Esophagus squamous epithelium (tissue), 5 donors: ENCODE measurements at places on chromosomes 12 and 14.

DNA sequence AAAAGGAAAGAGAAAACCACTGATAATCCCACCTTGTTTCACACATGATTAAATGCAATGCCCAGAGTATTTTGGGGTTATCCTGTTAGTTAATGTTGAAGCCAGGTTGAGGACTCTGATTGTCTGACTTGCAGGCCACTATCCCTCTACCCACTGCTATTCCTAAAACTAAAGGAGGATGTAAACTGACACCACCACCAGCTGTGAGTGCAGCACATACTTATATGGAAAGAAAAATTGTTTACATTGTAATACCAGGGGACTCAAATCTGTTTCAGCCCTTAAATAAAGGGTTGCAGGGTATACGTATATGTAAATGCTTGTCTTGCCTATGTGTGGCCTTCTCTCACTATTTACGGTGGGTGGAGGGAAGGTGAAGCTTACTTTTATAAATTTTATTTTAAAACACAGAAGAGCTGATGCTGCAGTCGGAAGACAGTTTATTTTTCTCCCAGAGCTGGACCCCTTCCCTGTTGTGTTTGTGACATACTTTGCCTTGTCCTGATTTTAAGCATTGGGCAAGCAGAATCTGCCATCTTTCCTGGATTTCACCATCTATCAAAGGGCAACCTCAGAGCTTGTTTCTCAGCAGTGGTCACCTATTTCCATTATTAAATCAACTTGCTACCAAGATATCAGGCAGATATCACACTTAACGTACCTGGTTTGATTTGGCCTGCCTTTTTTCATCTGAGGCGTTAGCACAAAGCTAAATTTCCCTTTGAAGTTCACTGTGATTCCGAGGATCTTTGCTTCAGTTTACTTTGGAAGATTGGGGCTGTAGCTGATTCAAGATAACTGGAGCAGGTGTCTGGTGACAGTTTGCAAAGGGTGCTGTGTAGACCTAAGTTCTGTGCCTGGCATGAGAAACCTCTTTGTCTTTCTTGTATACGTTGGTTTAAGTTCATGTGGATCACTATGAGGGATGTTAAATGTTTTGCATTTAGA is 25.2 kb downstream of the DAAM1 start:
- no peak for DNase-seq

DNA sequence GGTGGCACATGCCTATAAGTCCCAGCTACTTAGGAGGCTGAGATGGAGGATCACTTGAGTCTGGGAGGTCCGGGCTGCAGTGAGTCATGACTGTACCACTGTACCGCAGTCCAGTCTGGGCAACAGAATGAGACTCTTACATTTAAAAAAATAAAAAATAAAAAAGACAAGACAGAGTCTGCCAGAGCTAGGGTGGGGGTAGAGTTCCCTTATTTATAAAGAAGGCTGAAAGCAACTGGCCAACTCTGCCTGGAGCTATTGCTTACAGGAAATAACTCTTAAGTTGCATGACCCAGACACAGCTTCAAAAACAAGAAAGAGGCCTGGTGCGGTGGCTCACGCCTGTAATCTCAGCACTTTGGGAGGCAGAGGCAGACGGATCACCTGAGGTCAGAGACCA is 31.5 kb downstream of the NUMB start:
- no peak for DNase-seq

DNA sequence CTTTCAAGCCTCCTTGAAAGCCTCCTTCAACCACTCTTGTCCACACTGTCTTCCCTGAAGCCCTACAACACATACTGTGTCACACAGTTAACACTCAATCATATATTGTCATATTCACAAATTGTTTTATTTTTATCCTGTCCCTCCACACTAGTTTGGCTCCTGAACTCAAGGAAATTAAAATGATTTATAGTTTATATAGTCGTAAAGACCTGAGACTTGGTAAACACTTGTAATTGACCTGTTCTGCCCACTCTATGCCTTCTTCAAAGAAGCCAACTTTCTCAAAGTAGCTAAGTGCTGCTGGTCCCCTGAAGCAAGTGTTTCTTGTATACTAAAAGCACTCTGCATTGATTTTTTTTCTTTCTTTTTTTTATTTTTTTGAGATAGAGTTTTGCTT is 15.6 kb upstream of the NEK9 start:
- no peak for DNase-seq

DNA sequence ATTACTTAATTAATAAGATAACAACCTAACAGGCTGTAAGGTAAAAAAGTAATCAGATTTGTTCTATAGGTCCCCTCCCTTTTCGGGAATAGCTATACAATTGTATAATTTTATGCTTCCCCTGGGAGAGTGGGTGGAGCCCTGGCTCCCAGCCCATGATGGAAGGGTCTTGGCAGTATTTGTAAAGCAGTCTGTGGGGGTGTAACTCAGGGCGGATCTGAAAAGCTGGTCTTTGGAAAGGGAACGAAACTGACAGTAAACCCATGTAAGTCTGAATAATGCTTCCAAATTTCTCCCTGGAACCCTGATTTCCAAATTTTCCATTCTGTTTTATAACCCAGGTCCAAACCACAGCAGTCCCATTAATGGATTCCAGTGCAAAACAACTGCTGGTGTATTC is 110.4 kb downstream of the DAD1 start:
- DNase-seq, result no peak

GRCh38 chr12:4046495-4046840 is 173.3 kb upstream of the PARP11 start:
- no peak for DNase-seq

- DNase-seq, result no peak
These were observed 18.3 kb downstream of the NINJ2 start for GRCh38 chr12:644818-645552.

DNA sequence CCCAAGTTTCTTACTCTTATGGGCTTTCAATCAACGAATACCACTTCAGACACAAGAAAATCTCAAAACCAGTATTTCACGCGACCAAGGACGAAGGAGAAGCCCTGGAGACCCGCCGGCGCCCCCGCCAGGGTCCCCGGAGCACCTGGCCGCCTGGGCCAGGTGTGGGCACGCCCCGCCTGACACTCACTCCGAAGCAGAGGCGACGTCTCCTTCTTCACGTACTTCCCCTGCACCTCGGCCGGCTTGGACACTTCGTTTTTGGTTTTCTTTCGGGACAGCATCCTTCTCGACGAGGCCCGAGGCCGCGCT is 466 bp downstream of the SAV1 start:
- DNase-seq, result no peak

GRCh38 chr12:19799216-19799615 is 359.9 kb downstream of the AEBP2 start:
- no peak for DNase-seq

GRCh38 chr14:89719366-89720075 is 235.0 kb downstream of the EFCAB11 start:
- no peak for DNase-seq

GRCh38 chr12:67646775-67647174 is 1.8 kb upstream of the DYRK2 start:
- DNase-seq, result no peak

- DNase-seq, result no peak
These were observed 49.4 kb downstream of the GPATCH2L start for GRCh38 chr14:76201162-76201561.

DNA sequence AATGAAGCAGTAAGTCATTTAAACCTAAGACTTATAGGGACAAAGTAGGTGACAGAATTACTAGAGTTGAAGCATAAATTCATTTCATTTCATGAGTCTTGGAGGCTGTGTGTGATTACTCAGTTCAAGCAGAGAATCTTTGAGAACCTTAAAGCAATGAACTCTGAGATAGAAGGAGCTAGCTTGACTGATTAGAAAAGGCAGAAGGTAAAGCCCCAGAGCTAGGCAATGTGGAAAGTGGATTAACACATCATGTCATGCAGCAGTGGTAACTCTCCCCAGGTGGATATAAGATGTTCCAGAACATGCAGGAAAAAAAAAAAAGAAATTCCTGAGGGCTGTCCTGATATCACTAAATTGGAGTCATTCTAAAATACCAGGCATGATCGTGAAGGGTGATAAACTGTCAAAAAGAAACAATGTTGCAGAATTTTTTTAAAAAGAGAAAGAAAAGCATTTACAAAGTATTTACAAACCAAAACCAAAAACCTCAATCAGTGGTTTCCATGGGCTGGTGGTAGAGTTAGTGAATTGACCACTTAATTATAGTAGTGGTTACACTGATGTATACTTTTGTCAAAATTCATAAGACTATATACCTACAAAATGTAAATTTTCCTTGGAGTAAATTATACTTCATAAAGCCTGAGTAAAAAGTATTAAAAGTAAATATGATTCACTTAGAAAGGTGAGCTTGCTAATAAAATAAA is 12.7 kb upstream of the SLC16A7 start:
- DNase-seq, result no peak

DNA sequence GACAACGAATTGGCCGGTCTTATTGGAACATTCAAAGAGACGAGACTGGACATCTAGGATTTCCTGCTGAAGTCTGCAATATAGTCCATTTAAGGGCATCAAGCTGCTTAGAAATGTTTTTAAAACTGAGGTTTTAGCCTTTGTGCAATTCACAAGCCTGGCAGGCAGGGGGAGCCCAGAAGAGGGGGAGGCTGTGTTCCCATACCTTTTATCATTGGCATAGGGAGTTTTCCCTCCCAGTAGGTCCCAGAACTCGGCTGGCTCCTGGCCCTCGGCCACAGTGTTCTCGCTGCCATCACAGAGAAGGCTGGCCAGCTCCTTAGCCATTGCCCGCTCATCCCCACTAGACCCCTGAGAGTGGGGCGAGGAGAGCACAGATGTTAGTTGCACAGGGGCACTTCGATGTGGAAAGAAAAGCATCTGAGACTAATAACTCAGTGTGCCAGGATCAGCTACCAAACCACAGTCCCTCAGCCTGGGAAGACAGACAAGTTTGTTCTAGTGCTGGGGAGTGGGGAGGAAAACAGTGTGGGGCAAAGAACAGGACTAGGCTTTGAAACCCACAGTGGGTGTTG is 15.1 kb downstream of the AVIL start:
- no peak for DNase-seq

DNA sequence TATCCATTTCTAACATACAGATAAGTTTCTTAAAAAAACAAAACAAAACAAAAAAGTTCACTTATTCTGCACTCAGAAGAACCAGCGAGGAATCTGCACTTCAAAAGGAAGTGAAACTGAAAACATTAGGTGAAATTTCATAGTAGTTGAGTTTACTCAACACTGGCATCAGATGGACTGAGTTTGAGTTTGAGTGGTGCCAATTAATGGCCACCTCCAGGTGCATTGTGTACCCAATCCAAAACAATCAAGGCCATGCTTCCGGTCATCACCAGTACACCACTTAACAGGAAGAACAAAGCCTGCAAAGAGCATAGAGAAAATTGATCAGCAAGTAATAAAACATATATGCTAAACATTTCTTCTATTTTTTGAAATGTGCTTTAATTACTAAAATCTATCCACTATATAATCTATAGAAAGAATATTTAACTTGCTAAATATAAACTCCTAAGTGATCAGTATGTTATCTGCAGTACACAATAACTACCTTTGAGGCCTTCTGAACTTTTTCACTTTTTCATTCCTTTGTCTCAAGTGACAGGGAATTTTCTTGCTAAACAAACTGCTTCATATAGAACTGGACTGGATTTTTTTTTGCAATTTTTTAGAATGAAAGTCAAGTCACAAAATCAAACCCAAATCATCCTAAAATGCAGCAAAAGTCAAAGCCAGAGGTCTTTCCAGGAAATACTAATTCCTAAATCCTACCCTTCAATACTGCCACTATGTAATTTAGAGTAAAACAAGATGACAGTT is 11.5 kb downstream of the SLC38A2 start:
- DNase-seq, result no peak

DNA sequence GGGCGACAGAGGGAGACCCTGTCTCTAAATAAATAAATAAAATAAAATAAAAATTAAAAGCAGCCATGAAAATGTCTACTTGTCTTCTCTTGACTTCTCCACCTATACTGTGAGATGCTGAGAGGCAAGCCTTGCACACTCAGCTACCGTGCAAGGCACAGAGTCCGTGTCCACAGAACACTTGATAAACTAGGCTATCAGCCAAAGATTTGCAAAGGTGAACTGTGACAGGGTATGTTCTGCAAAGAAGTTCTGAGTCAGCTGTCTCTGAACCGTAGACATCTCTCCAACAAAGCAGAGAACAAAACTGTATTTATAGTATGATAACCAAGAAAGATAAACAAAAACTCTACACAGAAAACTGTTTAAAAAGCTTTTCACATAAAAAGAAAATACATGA is 35.5 kb downstream of the STXBP6 start:
- DNase-seq, result no peak

GRCh38 chr12:131622422-131622955 is 88.4 kb upstream of the SFSWAP start:
- DNase-seq, result no peak

DNA sequence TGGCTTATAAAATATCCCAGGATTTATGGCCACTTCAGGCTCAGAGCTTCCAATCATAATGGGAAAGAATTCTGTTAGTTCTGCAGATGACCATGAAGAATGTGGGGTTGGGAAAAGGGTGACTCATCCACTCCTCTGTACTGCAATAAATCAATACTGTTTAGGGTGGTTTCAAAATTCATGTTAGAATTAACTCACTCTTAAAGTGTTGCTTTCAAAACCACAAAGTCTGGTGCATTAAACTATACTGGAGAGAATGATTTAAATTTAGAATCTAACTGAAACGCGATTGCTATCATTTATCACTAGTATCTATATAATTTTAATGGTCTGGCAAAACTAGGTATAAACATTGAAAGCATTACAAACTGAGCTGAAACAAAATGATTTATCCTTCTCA is 798 bp downstream of the CCDC198 start:
- DNase-seq, result no peak

GRCh38 chr12:94507455-94507854 is 47.8 kb upstream of the CEP83 start:
- DNase-seq, result no peak

DNA sequence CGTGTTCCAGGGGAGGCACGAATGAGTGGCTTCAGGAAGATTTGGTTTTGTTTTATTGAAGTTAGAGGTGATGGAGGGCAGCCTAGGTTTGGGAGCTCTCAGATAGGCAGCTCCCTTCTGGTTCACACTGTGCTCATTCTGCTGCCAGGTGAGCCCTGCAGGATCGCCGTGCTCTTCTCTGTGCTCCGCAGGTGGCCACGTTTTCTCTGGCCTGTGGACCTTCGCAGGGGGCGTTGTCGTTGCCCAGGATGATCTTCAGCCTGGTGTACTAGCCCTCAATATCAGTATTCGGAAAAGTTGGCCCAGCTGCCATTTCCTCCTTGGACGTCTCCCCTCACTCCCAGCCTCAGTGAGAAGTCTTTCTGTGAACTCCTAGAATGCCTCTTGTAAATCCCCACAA is 69.5 kb downstream of the PELI2 start:
- no peak for DNase-seq

GRCh38 chr12:21666722-21667121 is 9.1 kb upstream of the LDHB start:
- DNase-seq, result no peak

DNA sequence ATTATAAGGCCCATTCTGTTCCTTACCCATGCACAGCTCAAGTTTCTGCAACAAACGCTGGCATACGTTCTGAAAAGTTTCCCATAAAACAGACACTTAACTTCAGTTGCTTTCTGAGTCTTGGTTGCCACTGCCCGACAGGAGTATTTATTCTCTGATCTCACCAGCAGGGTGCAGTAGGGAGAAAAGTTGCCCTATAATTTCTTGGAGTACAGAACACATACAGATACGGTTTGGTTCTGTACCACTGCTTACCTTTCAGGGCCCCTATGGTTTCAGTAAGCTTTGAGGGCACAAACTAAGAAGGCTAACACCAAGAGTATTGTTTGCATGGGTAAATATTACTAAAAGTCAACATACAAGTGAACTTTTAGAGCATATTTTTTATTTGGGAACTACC is 77.9 kb downstream of the SPATA7 start:
- DNase-seq, result no peak

GRCh38 chr14:59346329-59346728 is 118.9 kb downstream of the GPR135 start:
- DNase-seq, result no peak
